Activated CD4-positive, alpha-beta T cell treated with anti-CD3 and anti-CD28 coated beads, Interleukin-2, amount 50 U/mL, for 4 hours (primary cell): ENCODE measurements at places on chromosomes 16 and 17.

GRCh38 chr17:74452841-74453661, 13.4 kb upstream of the CD300A start:
- no peak for DNase-seq

DNA sequence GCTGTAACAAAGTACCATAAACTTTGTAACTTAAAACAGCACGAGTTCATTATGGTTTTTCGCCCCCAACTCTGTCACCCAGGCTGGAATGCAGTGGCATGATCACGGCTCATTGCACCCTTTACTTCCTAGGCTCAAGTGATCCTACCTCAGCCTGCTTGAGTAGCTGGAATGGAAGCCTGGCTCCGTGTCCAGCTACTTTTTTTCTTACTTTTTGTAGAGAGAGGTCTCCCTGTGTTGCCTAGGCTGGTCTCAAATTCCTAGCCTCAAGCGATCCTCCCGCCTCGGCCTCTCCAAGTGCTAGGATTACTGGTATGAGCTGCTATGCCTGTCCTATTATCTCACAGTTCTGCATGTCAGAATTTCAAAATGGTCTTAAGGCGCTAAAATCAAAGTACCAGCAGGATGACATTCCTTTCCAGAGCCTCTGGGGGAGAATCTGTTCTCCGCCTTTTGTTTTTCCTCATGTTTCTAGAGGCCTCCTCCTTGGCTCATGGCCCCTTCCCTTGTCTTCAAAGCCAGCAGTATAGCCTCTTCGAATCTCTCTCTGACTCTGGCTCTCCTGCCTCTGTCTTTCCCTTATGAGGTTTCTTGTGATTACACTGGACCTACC, 10.1 kb upstream of the PRM1 start:
- DNase-seq: no peak

GRCh38 chr16:80663078-80663477, 122.3 kb downstream of the DYNLRB2 start:
- no peak for DNase-seq

GRCh38 chr17:14950216-14950615, 314.9 kb downstream of the PMP22 start:
- no peak for DNase-seq

GRCh38 chr16:81779536-81780320, 637 bp downstream of the PLCG2 start:
- no peak for DNase-seq

GRCh38 chr17:10001306-10001873, 96.3 kb upstream of the RCVRN start:
- no peak for DNase-seq

DNA sequence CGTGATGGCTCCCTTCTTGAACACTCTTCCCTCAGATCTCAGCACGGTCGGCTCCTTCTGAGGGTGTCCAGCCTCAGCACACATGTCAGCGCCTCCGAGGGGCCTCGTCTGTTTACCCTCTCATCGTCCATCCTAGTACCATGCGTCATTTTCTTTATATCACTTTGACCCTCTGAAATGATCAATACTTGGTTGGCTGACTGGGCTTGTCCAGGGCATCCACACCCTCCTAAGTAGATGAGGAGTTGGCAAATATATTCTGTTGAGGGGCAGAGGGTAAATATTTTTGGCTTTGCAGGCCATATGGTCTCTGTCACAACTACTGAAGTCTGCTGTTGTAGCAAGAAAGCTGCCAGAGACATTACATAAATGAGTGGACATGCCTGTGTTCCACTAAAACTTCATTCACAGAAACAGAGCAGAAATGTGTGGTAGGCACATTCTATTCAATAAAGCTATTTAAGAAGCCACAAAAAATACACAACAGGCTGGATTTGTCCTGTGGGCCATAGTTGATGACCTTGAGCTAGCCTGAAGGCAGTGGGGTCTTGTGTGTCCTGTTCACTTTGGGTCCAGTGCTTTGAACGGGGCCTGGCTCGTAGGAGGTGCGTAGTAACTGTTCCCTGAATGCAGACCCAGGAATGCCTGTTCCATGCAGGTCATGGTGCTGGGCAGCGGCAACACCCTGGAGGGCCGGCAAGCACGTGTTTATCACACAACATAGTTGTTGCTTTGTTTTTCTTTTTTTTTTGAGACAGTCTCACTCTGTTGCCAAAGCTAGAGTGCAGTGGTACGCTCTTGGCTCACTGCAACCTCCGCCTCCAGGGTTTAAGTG, 185.8 kb downstream of the SNX29 start:
- DNase-seq: no peak

GRCh38 chr16:85888405-85889331, 10.3 kb upstream of the IRF8 start:
- DNase-seq: no peak

- peak; percentile 59 for DNase-seq
These were observed 2.1 kb downstream of the SCARF1 start for GRCh38 chr17:1643293-1643998.

GRCh38 chr16:69176033-69176800, 10.7 kb upstream of the SNTB2 start:
- DNase-seq: no peak

- no peak for DNase-seq
These were observed 87.2 kb upstream of the TOX3 start for GRCh38 chr16:52634104-52634503.

DNA sequence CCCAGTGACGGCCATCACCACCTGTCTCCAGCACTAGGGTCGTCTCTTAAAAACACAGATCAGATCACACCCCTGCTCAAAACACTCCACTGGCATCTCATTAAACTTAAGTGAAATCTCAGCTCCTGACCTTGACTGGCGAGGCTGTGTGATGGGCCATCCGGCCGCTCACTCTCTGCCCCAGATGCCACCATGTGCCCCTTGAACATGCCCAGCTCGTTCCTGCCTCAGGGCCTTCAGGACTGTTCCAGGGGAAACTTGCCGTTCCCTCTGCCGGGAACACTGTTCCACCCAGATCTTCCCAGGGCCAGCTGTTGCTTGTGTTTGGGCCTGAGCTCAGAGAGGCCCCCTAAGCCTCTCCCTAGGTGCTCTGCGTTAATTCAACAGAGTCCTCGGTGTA, 39.4 kb downstream of the RPH3AL start:
- no peak for DNase-seq

DNA sequence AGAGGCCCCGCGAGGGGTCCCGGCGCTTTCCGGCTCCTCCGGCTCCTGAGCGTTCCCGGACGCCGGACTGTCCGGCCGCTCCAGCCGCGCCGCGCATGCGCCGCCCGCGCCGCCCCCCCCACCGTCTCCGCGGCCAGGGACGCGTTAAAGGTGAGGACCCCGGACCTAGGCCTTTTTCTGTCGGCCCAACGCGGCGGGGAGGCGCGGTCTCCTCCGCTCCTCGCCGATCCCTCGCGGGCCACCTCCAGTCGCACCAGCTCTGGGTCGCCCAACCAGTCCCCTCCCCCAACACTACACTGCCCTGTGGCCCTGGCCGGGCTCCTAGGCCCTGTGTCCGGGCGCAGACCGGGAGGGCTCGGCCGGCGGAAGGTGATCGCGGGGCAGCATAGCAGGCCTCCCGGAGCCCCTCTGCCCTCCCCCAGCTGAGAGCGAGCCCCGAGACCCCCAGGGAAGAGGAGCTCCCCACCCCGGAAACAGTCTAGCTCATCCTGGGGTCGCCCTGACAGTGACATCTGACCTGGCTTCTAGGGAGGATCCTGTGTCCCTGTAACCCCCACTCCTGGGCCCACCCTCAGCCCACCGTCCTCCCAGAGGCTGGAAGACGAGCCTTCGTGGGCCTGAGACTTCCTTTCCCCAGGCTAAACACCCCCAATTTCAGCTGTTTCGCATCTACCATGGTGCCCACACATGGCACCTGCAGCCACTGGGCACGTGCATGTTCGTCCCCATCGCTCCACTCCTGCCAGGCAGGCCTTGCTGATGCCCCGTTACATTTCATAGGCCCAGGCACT, 14.7 kb upstream of the BCAR1 start:
- no peak for DNase-seq

GRCh38 chr17:75834928-75835653, 9.1 kb downstream of the UNC13D start:
- no peak for DNase-seq

DNA sequence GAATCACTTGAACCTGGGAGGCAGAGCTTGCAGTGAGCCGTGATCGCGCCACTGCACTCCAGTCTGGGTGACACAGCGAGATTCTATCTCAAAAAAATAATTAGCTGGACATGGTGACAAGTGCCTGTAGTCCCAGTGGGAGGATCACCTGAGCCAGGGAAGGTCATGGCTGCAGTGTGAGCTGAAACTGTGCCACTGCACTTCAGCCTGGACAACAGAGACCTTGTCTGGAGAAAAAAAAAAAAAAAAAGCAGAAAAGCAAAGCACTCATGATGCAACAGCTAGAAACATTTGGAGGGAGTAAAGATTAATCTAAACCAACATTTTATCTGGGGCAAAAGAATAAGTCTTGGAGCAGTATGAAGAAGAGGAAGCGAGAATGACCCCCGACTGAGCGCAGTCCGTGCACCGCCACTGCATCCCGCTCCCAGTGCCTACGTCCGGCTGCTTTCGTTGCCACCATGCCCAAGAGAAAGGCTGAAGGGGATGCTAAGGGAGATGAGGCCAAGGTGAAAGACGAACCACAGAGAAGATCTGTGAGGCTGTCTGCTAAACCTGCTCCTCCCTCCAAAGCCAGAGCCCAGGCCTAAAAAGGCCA, 8.2 kb downstream of the PRPSAP1 start:
- DNase-seq: no peak

- DNase-seq: no peak
These were observed 142.4 kb upstream of the NOL11 start for GRCh38 chr17:67575325-67575724.

- no peak for DNase-seq
These were observed 16.6 kb downstream of the G6PC1 start for GRCh38 chr17:42917236-42917603.

DNA sequence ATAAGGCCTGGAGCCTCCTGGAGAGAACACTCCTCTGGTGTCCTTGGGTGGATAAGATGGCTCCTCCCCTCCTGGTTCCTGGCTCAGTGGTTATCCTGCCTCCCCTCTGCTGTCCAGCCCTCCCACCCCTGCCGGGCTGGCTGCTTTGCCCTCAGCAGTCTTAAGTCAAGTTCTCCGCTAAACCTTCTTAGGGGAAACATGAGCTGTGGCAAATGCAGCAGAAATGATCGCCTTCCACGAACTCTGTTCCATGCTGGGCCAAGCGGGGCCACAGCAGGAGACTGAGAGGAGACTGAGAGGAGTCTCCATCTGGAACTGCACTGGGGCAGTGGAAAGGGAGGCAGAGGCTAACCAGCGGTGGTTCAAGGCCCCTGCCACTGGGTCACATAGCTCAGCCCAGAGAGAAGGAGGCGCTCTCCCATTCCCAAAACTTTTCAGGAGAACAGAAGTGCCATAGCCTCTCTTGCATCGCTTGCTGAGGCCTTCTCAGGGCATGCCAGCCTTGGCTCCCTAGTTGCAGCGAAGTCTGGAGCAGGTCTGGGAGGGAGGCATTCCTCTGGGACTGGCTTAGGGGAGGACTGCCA, 26.9 kb downstream of the TNS4 start:
- DNase-seq: no peak

- DNase-seq: peak; percentile 33
These were observed at the start of gene CRYM for GRCh38 chr16:21277927-21278706. TSS of gene CRYM (minus strand) at chr16:21278290. CDS start at chr16:21278251, 39 bp downstream.

DNA sequence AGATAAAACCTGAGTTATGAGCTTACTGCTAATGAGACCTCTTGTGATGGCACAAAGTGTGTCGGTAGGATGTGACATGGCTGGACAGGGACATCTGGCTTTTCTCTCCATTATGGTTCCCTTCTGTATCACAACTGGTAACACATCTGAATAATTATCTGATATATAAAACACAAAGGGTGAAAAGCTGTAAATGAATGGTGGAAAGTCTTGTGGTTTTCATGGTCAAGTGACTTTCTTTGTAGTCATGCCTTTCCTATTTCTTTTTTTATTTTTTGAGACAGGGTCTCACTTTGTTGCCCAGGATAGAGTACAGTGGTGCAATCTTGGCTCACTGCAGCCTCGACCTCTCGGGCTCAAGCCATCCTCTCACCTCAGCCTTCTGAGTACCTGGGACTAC, 35.3 kb upstream of the ZFHX3 start:
- DNase-seq: no peak

DNA sequence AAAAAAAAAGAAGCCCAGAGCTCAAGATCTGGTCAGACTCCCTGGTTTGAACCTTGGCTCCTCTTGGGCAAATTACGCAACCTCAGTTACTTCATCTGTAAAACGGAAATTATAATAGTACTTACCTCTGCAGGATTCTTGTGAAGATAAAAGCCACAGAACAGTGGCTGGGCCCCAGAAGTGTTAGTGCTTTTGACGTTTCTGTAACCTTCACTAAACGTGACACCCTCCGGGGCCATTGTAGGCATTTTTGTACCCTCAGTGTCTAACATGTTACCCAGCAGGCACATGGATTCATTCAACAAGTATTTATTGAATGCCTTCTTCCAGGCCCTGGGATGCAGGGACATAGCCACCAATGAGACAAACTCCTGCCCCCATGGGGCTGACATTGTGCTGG, 58.0 kb downstream of the PITPNC1 start:
- peak; percentile 51 for DNase-seq

DNA sequence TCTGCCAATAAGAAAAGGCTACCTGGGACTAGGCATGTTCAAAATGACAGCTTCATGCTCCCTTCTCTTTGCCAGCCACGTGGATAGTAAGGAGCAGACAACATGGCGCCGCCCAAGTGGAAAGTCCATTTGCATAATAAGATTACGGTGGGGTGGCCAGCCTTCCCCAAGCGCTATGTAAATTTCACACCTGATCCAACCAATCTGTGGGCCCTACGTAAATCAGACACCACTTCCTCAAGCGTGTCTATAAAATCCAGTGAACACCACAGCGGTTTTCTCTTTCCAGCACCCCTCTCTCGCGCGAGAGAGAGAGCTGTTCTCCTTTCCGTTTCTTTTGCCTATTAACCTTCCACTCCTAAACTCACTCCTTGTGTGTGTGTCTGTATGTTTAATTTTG, 140.3 kb upstream of the ERCC4 start:
- no peak for DNase-seq

- DNase-seq: no peak
These were observed 176.1 kb downstream of the ABCC12 start for GRCh38 chr16:47979616-47980182.

DNA sequence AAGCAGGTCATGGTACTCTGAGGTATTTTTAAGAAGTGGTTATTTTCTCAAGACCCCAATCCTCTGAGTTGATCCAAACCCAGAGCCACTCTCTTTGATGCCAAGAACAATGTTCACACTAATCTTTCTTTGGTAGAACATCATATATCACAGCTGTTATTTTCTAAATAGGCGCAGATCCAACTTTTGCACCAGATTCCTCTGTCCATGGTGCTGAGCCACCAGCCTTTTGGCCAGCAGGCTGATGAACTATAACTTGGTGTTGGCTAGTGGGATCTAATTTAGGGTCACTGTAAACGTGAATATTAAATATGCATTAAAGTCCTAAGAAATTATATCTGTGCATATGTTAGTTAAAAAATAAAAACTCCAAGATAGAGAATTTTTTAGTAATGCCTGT, 7.0 kb upstream of the ZKSCAN2 start:
- no peak for DNase-seq

- no peak for DNase-seq
These were observed 44.9 kb downstream of the CDRT4 start for GRCh38 chr17:15422392-15422965.
